ENCODE measurements at places on chromosomes 11 and 22. TPM values are rescaled to one million over a fixed set of nuclear protein-coding genes. Genes with fewer than 3 reads are reported as not detected.

OR8A1 gene
- not detected for total RNA-seq

TMEM126B gene
- total RNA-seq = 175 TPM

DEPDC7 gene
- total RNA-seq = 13.8 TPM

MS4A4E gene
- total RNA-seq = not detected

RCOR2 gene
- 0.14 TPM for total RNA-seq

TOMT gene
- total RNA-seq = not detected

MEI1 gene
- 2.7 TPM for total RNA-seq

FIBIN gene
- total RNA-seq = not detected

CCDC15 gene
- total RNA-seq = 3.7 TPM

GAB4 gene
- not detected for total RNA-seq

BATF2 gene
- total RNA-seq = 0.59 TPM

GAL gene
- not detected for total RNA-seq

OR4D5 gene
- not detected for total RNA-seq

PITPNM1 gene
- total RNA-seq = 27.0 TPM

DDX25 gene
- total RNA-seq = not detected

OR52A1 gene
- not detected for total RNA-seq

LRRN4CL gene
- total RNA-seq = 2.8 TPM

CCDC89 gene
- 13.6 TPM for total RNA-seq

SMTN gene
- 61.1 TPM for total RNA-seq

ACRV1 gene
- not detected for total RNA-seq

MYEOV gene
- total RNA-seq = 130 TPM

TM7SF2 gene
- total RNA-seq = 8.5 TPM

POGLUT3 gene
- 46.0 TPM for total RNA-seq

BCO2 gene
- 0.10 TPM for total RNA-seq

CRELD2 gene
- 48.3 TPM for total RNA-seq

FREY1 gene
- 0.24 TPM for total RNA-seq

PARVB gene
- total RNA-seq = 2.3 TPM

OR51B2 gene
- total RNA-seq = 1.5 TPM

ANKRD49 gene
- total RNA-seq = 22.7 TPM
